ENCODE measurements at places on chromosomes 2 and 18. TPM values are rescaled to one million over a fixed set of nuclear protein-coding genes. Genes with fewer than 3 reads are reported as not detected.

GRCh38 chr18:75216911-75217689 is 6.5 kb downstream of the TSHZ1 start:
- ATAC-seq: no peak

DNA sequence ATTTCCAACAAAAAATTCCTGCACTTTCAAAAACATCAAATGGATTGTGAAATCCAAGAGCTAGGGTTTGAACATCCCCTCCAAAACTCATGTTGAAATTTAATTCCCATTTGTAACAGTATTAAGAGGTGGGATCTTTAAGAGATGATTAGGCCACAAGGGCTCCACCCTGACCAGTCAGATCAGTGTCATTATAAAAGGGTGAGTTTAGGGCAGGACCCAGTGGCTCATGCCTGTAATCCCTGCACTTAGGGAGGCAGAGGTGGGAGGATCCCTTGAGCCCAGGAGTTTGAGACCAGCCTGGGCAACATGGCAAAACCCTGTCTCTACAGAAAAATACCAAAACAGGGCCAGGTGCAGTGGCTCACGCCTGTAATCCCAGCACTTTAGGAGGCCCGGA is 8.9 kb downstream of the GTF3C2 start:
- ATAC-seq: peak; percentile 80

- no peak for ATAC-seq
Measured at GRCh38 chr2:1869248-1869647, 124.9 kb upstream of the PXDN start.

GRCh38 chr2:159738509-159739390 is 26.4 kb downstream of the MARCHF7 start:
- no peak for ATAC-seq

Gene CCDC141
- total RNA-seq: 4.3 TPM

- no peak for ATAC-seq
Measured at GRCh38 chr2:162925595-162925994, 87.0 kb upstream of the KCNH7 start.

Measured in gastroesophageal sphincter (tissue), 4 donors.